ENCODE measurements at places on chromosomes 7 and 10.
A peak's percentile ranks its signal among the peaks of the same experiment; 100 is the strongest.

GRCh38 chr10:75187961-75188426, 22.6 kb upstream of the VDAC2 start:
- peak; percentile 20 for DNase-seq

GRCh38 chr10:103278537-103278823, 1.5 kb downstream of the INA start:
- no peak for DNase-seq

- no peak for DNase-seq
Observed at GRCh38 chr7:155482511-155483183, 24.7 kb downstream of the EN2 start.

DNA sequence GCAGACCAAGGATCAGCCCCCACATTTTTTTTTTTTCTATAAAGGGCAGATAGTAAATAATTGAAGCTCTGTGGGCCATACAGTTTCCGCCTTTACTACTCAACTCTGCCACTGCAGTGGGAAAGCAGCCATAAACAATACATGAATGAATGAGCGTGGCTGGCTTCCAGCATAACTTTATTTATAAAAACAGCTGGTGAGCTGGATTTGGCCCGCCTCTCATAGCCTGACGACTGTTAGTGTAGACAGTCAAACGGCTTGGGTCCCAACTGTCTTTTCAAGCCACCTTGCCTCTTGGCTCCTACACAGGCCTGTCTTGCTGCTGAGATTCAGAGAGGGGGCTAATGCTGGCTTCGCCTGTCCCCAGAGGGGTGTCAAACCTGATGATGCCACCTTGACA, 169.8 kb upstream of the GPR26 start:
- DNase-seq = no peak

DNA sequence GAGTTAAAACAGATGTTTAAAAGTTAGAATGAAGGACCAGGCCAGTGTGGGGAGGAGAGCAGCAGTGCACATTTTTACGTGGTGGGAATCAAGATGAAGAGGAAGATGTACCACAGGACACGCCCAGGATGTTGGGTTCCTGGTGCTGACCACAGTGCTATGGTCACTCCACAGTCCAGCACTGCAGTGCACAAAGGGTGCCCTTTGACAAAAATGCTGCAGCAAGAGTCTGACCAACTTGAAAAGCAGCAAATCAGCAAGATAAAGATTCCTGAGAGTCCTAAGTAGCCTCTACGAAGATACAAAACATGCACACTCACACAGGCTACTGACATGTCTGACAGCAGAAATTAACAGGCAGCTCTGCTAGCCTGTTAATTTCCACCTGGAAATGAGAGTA, 107.1 kb downstream of the PIP4K2A start:
- DNase-seq = no peak

DNA sequence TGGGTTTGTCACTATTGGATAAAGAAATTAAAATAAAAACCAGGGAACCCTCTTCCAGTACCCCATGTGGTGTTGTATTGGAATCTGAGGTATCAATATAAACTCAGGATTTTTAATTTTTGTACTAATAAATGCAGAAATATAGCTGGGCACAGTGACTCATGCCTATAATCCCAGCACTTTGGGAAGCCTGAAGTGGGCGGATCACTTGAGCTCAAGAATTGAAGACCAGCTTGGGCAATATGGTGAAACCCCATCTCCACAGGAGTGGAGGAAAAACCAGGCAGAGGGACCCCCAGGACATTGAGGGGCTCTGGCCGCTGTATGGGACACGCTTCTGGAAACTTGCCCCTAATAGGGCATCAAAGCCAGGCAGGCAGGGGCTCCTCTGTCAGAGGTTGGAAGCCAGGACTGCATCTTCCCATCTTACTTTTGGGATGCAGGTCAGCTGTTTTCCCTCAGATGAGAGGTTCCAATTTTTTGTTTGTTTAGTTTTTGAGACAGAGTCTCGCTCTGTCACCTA, 11.1 kb downstream of the ADIRF start:
- no peak for DNase-seq

- DNase-seq = no peak
Observed at GRCh38 chr7:101985903-101986734, 168.7 kb downstream of the CUX1 start.

- DNase-seq = no peak
Observed at GRCh38 chr10:98953251-98953650, 282.4 kb downstream of the HPSE2 start.

GRCh38 chr7:30382607-30383006, 96.0 kb downstream of the NOD1 start:
- no peak for DNase-seq

GRCh38 chr7:14045651-14046050, 56.2 kb upstream of the ETV1 start:
- no peak for DNase-seq

GRCh38 chr10:36717118-36717517, 408.3 kb upstream of the ANKRD30A start:
- DNase-seq = no peak

DNA sequence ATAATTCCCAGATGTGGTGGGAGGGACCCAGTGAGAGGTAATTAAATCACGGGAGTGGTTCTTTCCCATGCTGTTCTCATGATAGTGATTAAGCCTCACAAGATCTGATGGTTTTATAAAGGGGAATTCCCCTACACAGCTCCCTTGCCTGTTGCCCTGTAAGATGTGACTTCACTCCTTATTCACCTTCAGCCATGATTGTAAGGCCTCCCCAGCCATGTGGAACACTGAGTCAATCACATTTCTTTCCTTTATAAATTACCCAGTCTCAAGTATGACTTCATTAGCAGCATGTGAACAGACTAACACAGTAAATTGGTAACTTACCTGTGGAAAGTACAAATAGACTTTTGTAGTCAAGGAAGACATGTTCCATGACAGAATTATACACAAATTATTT, 55.2 kb downstream of the ZNF716 start:
- DNase-seq = no peak

- no peak for DNase-seq
Observed at GRCh38 chr10:35394411-35394851, 58.1 kb downstream of the CCNY start.

DNA sequence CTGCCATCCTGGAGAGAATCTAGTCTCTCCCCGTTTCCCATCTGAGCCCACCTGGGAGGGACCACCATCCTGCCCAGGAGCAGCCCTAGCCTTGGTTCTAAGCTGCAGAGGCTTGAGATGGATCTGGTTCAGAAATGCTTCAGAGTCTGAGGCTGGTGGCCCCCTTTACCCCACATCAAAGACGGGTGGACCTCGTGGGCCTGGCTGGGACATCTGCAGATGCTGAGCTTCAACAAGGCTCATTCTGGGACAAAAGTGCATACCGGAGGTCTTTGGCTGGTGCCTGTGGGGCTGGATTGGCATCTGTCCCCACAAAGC, 4.9 kb upstream of the IRF5 start:
- DNase-seq = no peak

DNA sequence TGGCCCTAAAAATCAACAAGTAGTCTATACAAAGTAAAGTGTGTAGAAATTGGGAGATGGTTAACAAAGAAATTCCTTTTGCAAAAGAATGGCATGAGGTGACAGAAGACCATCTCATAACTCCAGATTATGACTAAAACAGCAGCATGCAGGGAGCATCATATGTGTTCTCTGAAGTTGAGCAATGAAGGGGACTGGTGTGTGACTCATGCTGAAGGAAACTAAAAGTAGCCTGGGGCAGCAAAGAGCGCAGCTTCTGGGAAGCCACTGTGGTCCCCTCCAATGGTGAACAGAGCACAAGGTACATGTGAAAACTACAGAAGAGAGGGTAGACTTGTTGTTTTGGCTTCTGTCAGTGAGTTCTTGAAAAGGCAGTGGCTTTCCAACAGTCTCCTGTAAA, 133.4 kb downstream of the MACC1 start:
- no peak for DNase-seq

DNA sequence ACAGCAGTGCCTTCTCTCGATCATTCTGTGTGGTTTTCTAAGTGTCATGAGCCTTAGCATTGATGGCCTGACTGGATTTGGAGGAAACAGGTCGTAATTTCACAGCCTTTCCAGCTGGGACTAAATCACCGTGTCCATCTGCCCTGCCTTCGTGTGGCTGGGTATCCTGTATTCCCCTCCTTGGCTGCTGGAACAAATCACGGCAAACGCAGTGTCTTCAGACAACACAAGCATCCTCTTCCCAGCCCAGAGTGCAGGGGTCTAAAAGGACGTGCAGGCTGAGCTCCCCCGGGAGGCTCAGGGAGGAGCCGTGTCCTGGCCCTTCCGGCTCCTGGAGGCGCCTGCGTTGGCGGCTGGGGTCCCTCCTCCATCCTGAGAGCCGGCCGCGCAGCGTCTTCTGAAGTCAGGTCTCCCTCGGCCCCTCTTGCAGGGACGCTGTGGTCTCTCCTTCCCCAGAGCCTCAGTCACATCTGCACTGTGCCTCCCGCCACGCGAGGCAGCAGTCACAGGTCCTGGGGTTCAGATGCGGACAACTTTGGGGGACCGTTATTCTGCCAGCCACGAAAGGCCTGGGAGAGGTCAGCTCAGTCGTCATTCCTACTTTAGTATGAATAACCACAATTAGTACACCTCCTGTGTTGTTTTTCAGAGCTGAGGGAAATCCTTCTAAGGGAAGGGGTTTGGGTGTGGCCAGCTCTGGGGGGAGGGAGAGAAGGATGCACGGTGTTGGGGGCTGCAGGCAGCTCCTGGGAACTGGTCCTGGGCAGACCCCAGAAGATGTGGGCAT, 41.1 kb downstream of the FAM20C start:
- DNase-seq = no peak

DNA sequence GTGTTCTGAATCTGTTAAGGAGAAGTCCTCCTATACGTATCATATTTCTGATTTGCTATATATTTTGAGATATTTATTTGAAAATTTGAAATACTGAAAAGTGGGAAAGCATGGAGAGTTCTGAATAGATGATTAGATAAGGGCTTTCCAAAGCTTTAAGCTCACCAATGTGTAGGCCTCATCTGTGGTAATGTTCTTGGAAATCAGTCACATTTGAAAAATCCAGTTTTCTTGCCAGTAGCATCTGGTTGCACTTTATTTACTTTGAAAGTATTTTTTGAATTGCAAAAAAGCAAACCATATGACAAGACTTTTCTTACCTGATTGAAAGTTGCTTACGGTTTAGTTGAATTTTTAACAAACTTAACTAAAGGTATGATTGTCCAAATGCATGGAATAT, 21.7 kb downstream of the ADD3 start:
- no peak for DNase-seq

- DNase-seq = no peak
Observed at GRCh38 chr7:143901332-143901667, 676 bp downstream of the TCAF1 start.

- DNase-seq = no peak
Observed at GRCh38 chr7:1136841-1137516, 23.0 kb downstream of the ZFAND2A start.

DNA sequence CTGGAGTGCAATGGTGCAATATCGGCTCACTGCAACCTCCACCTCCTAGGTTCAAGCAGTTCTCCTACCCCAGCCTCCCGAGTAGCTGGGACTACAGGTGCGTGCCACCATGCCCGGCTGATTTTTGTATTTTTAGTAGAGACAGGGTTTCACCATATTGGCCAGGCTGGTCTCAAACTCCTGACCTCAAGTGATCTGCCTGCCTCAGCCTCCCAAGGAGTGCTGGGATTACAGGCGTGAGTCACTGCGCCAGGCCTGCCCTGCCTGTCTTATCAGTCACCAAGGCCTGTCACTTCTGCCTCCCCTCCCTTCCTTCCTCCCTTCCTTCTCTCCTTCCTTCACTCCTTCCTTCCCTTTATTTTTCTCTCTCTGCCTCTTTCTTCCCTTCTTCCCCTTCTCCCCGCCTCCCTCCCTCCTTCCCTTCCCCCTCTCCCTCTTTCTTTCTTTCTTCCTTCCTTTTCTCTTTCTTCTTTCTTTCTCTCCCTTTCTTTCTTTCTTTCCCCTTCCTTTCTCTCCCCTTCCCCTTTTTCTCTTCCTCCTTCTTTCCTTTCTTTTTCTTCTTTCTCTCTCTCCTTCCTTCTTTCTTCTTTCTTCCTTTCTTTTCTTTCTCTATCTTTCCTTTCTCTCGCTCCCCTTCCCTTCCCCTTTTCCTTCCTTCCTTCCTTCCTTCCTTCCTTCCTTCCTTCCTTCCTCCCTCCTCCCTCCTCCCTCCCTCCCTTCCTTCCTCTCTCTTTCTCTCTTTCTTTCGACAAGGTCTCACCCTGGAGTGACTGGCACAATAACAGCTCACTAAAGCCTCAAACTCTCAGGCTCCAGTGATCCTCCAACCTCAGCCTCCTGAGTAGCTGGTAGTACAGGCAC, 3.1 kb upstream of the ST7 start:
- no peak for DNase-seq

GRCh38 chr7:70726951-70727378, 405.0 kb upstream of the GALNT17 start:
- DNase-seq = no peak

GRCh38 chr7:121083138-121083789, 94.8 kb downstream of the CPED1 start:
- no peak for DNase-seq

DNA sequence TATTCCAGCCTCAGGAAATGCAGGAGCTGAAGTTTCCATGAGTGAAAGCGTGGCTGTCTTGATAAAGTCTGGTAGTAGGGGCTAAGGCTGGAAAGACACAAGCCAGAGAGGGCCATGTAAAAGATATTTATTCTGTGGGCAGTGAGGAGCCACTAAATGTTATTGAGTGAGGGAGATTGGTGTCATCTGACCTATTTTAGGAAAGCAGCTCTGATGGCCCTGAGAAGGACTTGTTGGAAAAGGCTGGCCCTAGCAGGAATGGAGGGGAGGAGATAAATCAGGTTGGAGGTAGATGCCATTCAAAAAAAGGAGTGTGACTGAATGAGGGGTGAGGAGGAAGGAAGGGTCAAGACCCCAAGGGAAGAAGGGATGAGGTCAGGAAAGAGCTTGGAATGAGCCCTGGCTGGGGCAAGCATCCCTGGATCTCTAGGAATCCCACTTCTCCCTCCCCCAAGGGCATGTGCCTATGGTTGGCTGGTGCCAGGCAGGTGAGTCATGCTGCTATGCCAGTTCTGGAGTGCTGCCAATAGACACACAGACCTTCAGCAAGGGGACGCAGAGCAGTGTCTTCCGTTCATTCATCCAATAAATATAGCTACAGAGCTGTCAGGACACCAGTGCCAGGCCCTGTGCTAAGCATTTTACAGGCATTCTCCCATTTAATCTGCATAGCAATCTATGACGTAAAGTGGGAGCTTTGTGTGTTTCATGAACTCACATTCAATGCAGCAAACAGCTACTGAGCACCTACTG, 2.0 kb downstream of the ANKRD2 start:
- no peak for DNase-seq

All from stimulated activated CD8-positive, alpha-beta memory T cell treated with anti-CD3 and anti-CD28 coated beads, Interleukin-4, amount 100 ng/mL, for 1 hour (primary cell).